Fibroblast of the aortic adventitia (primary cell): ENCODE measurements at places on chromosomes 4 and X. TPM values are rescaled to one million over a fixed set of nuclear protein-coding genes. Genes with fewer than 3 reads are reported as not detected.
A peak's percentile ranks its signal among the peaks of the same experiment; 100 is the strongest.

- no peak for DNase-seq
Observed at GRCh38 chr4:41064953-41065352, 149.4 kb downstream of the APBB2 start.

GRCh38 chr4:162865102-162865501 lies 301.6 kb downstream of the NAF1 start:
- no peak for DNase-seq

GRCh38 chrX:39983715-39984114 lies 114.0 kb downstream of the BCOR start:
- no peak for DNase-seq

DNA sequence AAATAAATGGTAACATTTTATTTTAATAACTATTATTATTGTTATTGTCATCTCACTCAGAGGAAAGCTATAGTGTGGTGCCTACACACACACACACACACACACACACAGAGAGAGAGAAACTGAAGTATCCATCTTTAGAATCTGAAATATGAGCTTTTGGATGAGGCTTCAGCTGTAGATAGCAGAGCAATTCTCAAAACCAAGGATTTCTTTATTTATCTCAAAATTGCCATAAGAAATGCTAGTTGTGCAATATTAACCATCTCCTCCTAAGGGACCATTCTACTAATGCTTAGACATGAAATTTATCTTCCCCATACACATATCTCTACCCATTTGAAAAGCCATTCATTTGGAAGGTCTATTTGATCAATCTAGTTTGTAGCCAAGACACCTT lies 50.1 kb upstream of the SGMS2 start:
- DNase-seq, result peak; percentile 49

- DNase-seq, result peak; percentile 46
Observed at GRCh38 chrX:134423606-134424005, 36.4 kb upstream of the HPRT1 start.

GRCh38 chr4:182140547-182140946 lies 102.7 kb upstream of the TENM3 start:
- DNase-seq, result no peak

DNA sequence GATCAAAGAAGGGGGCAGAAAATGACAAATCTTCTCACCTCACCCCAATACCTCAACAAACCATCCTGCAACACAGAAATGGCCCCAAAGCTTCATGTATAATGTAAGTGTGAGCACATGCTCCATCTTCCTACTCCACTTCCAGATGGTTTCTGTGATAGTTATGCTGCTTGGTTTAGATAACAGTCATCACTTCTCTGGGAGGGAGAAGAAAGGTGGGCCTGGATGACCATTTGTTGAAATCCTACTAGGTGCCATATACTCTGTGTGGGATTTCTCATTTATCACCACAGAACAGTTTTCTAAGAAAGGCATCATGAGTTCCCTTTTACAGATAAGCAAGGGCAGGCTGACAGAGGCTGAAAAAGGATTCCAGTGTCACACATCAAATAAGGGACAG lies 31.3 kb upstream of the NXF3 start:
- no peak for DNase-seq

GRCh38 chr4:57040510-57040909 lies 61.8 kb downstream of the POLR2B start:
- no peak for DNase-seq

DNA sequence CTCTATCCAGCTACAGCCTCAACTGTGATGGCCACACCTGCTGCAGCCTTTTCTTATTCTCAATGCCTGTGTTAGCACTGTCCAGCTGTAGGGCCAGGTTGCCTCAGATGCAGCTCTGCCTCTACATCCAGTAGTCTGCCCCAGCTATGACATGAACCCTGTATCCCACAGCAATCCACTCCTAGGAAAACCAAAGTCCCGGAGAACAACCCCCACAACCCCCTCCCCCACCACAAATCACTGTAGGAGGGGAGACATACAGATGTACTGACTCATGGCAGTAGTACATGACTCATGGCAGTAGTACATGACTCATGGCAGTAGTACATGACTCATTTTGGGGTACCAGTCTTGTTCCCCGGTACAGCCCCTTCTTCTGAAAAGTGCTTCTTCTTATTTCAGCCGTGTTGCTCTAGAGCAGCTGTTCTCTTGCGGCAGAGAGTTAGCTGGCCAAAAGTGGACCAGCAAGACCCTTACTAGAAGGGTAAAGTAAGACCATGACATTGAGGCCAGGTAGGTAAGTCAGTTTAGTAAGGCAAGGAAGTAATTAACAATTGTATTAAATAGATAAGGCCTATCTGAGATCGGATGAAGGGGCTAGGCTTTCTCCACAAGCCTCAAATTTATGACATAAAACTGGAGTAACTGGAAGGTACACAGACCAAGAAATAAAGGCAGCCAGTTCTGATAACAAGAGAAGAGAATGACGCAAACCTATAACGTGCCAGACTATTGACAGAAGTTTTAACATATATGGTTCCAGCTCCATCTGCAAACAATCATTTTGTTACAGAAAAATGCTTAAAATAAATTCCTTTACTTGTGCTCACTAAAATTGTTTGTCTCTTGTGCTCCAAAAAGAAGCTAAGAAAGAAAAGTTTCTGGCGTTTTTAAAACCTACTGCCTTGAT lies 221.4 kb downstream of the TACR3 start:
- peak; percentile 89 for DNase-seq

- DNase-seq, result no peak
Observed at GRCh38 chr4:59727745-59728144, 1472.4 kb upstream of the ADGRL3 start.

GRCh38 chr4:38902695-38903094 lies 35.1 kb downstream of the FAM114A1 start:
- peak; percentile 39 for DNase-seq

DNA sequence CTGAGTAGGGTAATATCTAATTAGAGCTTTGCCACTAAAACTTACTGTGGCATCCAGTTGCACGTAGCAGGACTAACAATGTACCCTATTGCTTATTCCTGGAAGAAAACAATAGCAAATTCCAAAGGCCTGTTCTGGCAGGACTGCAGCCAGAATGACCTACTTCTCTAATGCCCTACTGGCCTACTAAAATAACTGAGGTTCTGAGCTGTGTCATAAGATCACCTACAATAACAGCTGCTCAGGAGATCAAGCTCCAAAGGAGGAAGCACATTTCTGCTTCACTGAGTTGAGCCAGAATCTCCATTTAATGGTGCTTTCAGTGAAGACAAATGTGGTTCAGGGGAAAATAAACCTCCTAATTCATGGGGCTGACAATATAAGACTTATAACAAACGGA lies 42.2 kb upstream of the CXCL8 start:
- DNase-seq, result peak; percentile 71

DNA sequence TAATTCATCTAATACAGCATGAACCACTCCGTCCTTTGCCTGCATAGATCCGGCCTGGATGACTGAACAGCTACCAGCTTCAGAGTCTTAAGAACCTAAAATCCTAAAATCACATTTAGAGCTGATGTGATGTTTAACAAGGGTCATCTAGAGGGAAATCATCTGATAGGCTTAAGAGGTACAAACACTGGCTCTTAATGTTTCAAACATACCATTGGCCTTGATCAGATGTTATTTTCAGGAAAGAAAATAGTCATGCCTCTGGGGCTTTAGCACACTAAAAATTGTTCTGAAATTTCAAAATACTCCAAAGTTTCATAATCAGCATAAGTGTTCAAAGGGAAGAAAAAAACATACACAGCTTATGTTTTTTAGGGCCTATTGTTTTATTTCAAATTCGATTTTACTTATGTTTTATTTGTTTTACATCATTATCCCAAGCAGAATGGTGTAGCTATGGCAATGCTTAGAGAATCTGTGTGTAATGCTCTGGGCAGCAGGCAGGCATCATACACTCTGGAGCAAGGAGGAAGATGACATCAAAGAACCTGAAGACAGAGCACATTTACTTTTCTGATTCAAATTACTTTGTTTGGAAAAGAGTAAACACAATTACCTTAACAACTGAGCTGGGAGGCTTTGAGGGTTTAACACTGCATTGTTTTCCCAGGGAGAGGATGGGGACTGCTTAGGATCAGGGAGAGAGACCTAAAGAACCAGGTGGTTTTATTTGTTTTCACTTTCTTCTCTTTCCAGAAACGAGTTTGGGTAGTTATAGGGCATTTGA lies 25.3 kb upstream of the LEF1 start:
- DNase-seq, result no peak

GRCh38 chrX:150615356-150615755 lies 46.9 kb downstream of the MTM1 start:
- DNase-seq, result no peak

DNA sequence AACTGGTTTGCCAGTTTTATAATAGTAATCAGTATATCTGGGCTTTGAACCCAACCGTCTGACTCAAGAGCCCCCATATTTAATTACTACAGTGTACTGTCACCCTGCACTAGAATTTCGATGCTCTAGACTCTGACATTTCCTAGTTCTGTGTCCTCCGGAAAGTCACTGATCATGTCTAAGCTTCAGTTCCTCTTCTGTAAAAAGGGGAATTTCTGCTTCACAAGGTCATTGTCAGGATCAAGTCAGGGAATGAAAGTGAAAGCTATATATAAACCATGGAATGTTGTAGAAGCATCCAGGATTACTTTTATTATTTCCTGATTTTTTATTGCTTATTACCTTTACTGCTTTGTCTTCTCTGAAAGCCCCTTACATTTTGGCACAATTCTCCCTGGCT lies 4.0 kb upstream of the KCNIP4 start:
- no peak for DNase-seq

DNA sequence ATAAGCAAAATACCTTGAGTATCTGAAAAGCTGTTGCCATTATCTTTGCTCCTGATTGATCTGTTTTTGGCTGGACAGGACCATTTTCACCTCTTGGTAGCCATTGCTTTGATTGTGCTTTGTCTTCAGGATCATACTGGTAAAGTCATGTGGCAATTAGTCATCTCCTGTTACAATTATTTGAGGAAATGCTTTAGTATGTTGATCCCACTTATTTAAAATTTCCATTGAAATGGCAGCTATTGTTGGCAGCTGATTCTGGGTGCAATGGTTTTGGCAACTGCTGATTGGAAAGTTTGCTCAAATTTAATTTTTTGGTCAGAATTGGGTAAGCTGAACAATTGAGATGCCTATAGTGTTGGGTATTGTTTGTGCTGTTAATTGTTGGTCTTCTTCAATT lies 238.3 kb upstream of the TLL1 start:
- no peak for DNase-seq

DNA sequence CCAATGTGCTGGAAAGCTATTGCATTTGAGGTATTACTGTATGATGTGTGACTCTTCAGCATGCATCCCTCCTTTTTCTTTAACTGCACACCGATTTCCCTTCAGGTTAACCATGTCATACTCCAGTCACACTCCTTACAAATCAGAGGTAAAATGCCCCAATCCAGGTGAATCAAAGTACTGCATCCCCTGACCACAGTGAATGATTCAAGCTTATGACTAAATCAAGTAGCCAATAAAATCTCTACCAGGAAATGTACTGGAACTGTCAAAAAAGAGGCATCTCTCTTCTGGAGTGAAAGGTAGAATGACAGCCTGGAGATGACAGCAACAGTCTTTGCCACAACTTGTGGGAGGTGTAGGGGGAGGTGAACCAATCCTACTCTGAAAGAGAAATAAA lies 10.4 kb downstream of the ADAMTS3 start:
- DNase-seq, result no peak

DNA sequence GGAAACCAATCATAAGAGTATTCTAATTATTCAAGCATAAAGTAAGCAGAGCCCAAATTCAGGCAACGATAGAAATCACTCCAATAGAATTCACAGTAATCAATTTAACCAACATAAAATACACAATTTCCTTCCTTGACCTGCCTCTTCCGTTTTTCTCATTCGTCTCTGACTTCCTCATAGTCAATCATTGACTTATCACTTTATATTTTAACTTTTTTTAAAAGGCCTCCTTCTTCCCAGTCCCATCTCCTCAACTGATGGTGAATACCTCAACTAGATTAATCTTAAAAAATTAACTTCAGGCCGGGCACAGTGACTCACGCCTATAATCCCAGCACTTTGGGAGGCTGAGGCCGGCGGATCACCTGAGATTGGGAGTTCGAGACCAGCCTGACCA lies 13.3 kb downstream of the CNOT6L start:
- DNase-seq, result no peak

GRCh38 chrX:104270212-104270611 lies 15.5 kb upstream of the ESX1 start:
- no peak for DNase-seq

- DNase-seq, result no peak
Observed at GRCh38 chr4:94240384-94240783, 32.7 kb downstream of the SMARCAD1 start.

GRCh38 chr4:88060431-88060830 lies 53.0 kb downstream of the PKD2 start:
- DNase-seq, result no peak

GRCh38 chrX:53422861-53423306 lies at the start of gene RIBC1:
TSS of gene RIBC1 (plus strand) at chrX:53422873. CDS start at chrX:53426277, 3,404 bp downstream.
- no peak for DNase-seq

DNA sequence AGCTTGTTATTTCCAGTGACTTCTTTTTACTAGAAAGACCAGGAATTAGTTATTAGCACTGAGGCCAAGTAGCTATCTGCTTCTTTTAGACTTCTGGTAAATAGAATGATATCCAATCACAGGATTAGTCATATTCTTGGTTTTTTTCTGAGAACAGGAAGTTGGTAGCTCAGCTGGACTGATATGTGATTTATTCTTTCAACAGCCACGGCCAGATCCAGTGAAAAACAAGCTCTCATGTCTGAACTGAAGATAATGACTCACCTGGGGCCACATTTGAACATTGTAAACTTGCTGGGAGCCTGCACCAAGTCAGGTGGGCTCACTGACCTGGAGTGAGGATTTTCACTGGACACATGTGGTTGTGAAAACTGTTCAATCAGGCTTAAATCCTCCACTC lies 48.6 kb downstream of the PDGFRA start:
- peak; percentile 83 for DNase-seq

GRCh38 chr4:126888968-126889367 lies 743.8 kb upstream of the INTU start:
- DNase-seq, result peak; percentile 51

- peak; percentile 81 for DNase-seq
Observed at GRCh38 chrX:16436348-16437188, 213.4 kb upstream of the S100G start.

Gene PHEX
- 5.6 and 6.7 TPM in 2 replicates for total RNA-seq

Gene POU3F4
- total RNA-seq, result not detected in 2 replicates

Gene MMAA
- total RNA-seq, result 9.2 and 15.9 TPM in 2 replicates

Gene TMEM255A
- total RNA-seq, result not detected in 2 replicates

Gene SMIM31
- not detected in 2 replicates for total RNA-seq

Gene MID1
- 18.0 and 20.4 TPM in 2 replicates for total RNA-seq

Gene S100G
- not detected in 2 replicates for total RNA-seq

Gene PPP1R2C
- total RNA-seq, result not detected in 2 replicates

Gene ZNF185
- total RNA-seq, result 1.1 and 4.7 TPM in 2 replicates

Gene TMPRSS11F
- total RNA-seq, result not detected in 2 replicates

Gene HSD17B13
- 0.18 TPM in 1 of 2 replicates, not detected in the other for total RNA-seq

Gene MAGEA4
- total RNA-seq, result not detected in 2 replicates
